T-helper 2 cell (primary cell): ENCODE measurements at places on chromosomes 4 and X.

- DNase-seq = no peak
These were observed 711.9 kb upstream of the FRG1 start for GRCh38 chr4:189228726-189229125.

GRCh38 chr4:176579226-176579625 is 213.5 kb downstream of the VEGFC start:
- DNase-seq = no peak

GRCh38 chr4:187286525-187286924 is 562.9 kb upstream of the FAT1 start:
- DNase-seq = no peak

GRCh38 chrX:15142084-15142715 is 127.7 kb downstream of the ASB9 start:
- no peak for DNase-seq

GRCh38 chrX:120301960-120302359 is 9.3 kb downstream of the TMEM255A start:
- DNase-seq = no peak

- DNase-seq = no peak
These were observed 49.4 kb downstream of the C4orf46 start for GRCh38 chr4:158622251-158622650.

- DNase-seq = no peak
These were observed 550.9 kb upstream of the BOD1L1 start for GRCh38 chr4:14178421-14178820.

DNA sequence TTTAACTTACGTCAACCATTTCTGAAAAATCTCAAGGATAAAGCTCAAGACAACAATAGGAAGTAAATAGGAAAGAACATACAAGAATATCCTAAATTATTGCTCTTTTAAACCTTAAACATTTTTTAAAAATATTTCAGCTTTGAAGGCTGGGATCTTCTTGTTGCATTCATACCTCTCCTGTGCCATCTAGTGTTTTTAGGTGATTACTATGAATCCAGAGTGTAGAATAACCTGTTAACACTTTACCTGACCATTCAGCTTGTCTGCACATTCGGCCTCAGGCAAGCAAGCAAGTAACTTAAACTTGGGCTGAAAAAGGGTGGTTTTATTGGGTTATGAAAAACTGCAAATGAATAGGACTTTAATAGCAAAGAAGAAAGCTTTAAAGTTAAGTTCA is 507.8 kb upstream of the INTU start:
- no peak for DNase-seq
